ENCODE measurements at places on chromosomes 5 and 9.

DNA sequence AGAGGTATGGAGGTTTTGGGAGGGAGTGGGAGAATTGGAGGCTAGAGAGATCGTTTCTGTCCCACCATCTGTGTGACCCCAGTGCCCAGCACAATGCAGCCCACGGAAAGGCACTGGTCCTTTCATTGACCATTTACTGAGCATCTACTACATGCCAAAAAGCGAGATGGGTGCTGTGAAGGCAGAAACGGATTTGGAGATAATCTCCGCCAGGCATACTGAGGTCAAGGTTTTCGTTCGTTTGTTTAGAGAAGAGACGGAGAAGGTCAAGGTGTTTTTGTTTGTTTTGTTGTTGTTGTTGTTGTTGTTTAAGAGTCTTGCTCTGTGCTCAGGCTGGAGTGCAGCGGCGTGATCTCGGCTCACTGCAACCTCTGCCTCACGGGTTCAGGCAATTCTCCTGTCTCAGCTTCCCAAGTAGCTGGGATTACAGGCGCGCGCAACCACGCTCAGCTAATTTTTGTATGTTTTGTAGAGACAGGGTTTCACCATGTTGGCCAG is 593 bp upstream of the ZBTB43 start:
- no peak for DNase-seq

DNA sequence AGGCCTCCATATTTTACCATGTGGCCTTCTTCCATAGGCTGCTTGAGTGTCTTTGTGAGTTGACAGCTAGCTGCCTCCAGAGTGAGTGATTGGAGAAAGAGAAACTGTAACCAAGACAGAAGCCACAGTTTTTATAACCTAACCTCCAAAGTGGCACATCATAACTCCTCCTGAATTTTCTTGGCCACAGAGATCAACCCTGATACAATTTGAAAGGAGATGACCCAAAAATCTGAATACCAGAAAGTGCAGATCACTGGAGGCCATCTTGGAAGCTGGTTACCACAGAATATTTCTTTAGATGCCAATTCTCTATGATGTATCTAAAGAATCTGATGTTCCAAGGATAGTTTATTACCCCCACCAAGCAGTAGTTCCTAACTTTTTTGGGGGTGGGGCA is 254.3 kb upstream of the PDE4D start:
- DNase-seq: no peak

GRCh38 chr5:6926491-6927038 is 213.3 kb downstream of the TENT4A start:
- no peak for DNase-seq

- DNase-seq: peak; percentile 51
Observed at GRCh38 chr5:135085133-135085935, 51.3 kb upstream of the PITX1 start.

GRCh38 chr5:116572350-116573278 is 2.0 kb downstream of the SEMA6A start:
- peak; percentile 5 for DNase-seq

DNA sequence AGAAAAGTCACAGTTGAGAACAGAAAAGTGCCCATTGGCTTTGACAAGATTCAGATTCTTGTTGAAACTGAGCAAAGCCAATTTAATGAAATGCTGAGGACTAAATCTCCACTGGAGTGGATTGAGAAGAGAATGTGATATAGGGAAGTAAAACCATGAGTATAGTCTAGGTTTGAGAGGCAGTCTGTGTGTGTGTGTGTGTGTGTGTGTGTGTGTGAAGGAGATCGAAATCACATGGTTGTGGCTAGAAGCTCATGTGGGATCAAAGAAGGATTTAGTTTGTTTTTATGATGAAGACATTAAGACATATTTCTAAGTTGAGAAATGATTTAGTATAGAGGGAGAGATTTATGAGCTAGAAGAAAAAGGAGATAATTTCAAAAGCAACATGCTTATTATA is 275.7 kb upstream of the DAB2 start:
- DNase-seq: no peak

- DNase-seq: no peak
Observed at GRCh38 chr9:89418882-89419640, 78.9 kb downstream of the SEMA4D start.

- no peak for DNase-seq
Observed at GRCh38 chr5:124935065-124935464, 188.6 kb upstream of the ZNF608 start.

DNA sequence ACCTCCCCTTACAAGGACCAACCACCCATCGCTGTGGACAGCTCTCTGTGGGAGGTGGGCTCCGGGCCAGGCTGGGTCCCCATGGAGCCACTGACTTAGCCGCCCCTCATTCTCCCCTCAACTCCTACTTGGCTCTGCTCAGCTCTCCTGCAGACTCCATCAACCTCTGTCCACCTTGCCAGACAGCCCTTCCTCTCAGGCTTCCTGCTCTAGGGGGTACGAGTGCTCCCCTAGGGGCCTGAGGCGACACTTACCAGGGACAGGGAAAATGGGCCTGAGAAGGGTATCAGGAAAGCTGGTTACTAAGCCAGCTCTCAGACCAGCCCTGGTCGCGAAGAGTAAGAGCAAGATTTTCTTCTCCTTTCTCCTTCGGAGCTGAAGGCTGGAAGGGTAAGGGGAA is 43.9 kb downstream of the SHB start:
- DNase-seq: no peak

GRCh38 chr5:75601996-75602395 is 9.3 kb upstream of the ANKDD1B start:
- peak; percentile 38 for DNase-seq

DNA sequence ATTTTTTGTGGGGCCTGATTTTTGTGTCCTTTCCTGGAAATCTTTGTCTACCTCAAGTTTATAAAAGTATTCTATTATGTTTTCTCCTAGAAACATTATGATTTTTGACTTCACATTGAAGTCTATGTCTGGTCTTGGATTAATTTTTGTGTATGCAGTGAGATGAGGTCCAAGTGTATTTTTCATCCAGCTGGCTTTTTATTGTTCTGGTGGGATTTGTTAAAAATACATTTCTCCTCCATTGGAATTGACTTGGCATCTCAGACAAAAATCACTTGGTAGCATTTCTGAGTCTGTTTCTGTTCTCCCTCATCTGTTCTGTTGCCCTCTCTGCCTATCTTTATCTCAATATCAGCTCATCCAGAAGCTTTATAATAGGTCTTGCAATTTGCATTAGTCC is 109.0 kb downstream of the IRX1 start:
- DNase-seq: no peak

DNA sequence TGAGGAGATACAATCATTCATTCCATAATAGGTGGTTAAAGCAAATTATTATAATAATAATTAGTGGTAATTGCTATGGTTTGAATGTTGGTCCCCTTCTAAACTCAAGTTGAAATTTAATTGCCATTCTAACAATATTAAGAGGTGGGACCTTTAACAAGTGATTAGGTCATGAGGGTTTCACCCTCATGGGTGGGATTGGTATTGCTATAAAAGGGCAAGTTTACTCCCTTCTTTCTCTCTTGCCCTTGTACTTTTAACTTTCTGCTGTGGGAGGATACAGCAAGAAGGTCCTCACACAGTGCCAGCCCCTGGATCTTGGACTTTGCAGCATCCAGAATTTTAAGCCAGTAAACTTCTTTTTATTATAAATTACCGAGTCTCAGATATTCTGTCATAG is 101.9 kb upstream of the PARP8 start:
- no peak for DNase-seq

Measured in A549 (cell line).